Inflammatory macrophage (primary cell): ENCODE measurements at places on chromosomes 1 and 21.

DNA sequence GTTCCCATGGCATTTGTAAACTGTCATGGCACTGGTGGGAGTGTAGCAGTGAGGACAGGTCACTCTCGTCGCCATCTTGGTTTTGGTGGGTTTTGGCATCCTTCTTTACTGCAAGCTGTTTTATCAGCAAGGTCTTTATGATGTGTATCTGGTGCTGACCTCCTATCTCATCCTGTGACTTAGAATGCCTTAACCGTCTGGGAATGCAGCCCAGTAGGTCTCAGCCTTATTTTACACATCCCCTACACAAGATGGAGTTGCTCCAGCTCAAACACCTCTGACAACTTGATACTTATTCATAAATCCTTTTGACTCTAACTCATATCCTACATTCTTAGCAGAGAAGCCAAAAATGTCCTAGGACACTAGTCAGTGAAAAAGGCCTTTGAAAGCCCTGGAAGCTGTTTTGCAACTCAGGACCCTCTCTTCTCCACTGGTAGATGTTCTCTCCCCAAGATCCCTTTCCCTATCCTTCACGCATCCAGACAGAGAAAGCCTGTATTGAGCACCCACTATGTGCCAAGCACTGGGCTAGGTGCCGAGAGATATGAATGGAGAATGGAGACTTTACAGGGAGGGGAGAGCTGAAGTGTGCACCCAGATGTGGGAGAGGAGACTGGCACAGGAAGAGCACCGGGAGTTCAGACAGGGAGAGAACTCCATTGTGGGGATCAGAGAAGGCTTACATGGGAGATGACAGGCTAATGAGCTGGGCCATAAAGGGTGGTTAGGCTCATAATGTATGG is 6.7 kb upstream of the CSRP1 start:
- DNase-seq = no peak

GRCh38 chr21:18053151-18053550 is 191.5 kb upstream of the CHODL start:
- DNase-seq = no peak

- DNase-seq = no peak
Measured at GRCh38 chr1:152410599-152410998, 3.5 kb downstream of the CRNN start.

GRCh38 chr1:101732261-101732660 is 264.5 kb downstream of the OLFM3 start:
- no peak for DNase-seq

DNA sequence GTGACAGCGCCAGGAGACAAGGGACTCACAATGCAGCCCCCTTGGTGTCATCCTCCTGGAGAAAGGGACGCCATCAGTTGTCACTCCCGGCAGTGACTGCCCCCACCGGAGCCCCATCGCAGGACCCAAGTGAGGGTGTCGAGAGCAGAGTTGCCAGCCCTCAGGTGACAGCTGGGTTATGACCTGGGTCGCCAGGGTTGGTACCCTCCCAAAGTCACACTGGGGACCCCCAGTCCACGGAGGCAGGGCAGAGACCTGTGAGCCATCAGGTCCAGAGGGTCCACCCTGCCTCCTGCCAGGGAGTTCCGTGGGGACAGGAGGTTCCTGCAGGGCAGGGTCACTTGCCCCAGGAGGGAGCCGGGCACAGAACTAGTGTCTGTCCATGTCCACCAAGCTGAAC is 78.2 kb upstream of the IFFO2 start:
- no peak for DNase-seq

- no peak for DNase-seq
Measured at GRCh38 chr1:184644771-184645170, 109.9 kb downstream of the EDEM3 start.
